ENCODE measurements at places on chromosomes 2 and 18. TPM values are rescaled to one million over a fixed set of nuclear protein-coding genes. Genes with fewer than 3 reads are reported as not detected.

DNA sequence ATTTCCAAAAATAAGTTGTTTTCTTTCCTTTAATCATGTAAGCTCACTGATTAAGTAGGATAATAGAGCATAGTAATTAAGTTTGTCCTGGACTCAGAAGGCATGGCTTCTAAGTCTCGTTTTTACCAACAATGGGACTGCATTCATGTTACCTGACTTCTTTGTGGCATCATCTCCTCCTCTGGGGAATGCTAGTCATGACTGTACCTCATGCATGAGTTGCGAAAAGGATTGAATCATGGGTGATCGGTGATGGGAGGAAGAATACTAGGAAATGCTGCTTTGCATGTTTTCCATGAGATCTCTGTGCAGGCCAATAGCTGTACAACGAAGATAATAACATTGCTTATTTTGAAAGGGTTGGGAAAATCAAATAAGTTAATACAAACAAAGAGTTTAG is 981.6 kb downstream of the CNTNAP5 start:
- DNase-seq: no peak

- no peak for DNase-seq
These were observed 76.8 kb downstream of the CEP192 start for GRCh38 chr18:13067966-13068365.

GRCh38 chr2:62486439-62486765 is 19.6 kb downstream of the TMEM17 start:
- DNase-seq: no peak

GRCh38 chr18:57837917-57838548 is 34.9 kb upstream of the ATP8B1 start:
- peak; percentile 35 for DNase-seq

The DAPL1 gene
- not detected for total RNA-seq
